Endothelial cell (in vitro differentiated cells): ENCODE measurements at places on chromosomes 13 and 19.
A peak's percentile ranks its signal among the peaks of the same experiment; 100 is the strongest.

- peaks cover 16% of the 10 kb centered on the region for H3K4me1 ChIP-seq
- H3K4me3 ChIP-seq: no peak overlapping the region
- no peak for DNase-seq
- H3K27ac ChIP-seq: no peak overlapping the region
Measured at GRCh38 chr13:102771298-102772041, 2.1 kb downstream of the TEX30 start.

DNA sequence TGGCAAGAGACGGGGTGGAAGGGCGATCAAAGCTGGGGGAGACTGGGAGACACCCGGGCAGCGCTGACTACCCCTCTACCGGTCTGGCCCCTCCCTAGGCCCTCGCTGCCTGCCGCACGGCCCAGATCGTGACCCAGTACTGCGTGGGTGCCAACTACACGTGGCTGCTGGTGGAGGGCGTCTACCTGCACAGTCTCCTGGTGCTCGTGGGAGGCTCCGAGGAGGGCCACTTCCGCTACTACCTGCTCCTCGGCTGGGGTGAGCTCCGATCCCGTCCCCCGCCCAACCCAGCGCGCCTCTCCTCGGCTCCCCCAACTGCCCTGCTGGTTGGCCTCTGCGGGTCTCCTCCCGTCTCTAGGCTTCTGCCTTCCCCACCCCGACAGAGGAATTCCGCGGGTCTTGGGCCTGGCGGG lies 8.8 kb downstream of the GIPR start:
- no peaks in the 10 kb centered on the region for H3K4me1 ChIP-seq
- no peak for DNase-seq
- H3K27ac ChIP-seq: no peak overlapping the region
- peaks cover 4% of the 10 kb centered on the region for H3K36me3 ChIP-seq

DNA sequence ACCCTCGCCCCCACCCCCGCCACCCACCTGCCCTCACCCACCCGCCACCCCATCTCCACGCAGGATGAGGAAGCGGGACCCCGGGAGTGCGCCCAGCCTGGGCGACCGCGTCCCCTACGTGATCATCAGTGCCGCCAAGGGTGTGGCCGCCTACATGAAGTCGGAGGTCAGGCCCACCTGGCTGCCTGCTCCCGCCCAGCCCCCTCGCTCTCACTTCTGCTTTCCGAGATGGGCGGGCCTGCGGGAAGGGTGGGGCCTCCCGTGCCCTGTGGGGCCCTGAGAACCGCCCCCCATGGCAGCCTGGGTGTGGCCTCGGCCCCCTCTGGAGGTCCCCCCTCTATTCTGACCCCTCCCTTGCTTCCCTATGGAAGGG lies 3.1 kb upstream of the SPIB start:
- peaks cover 11% of the 10 kb centered on the region for H3K4me1 ChIP-seq
- no peak for DNase-seq
- H3K4me3 ChIP-seq: no peak overlapping the region
- no peak overlapping the region for H3K27ac ChIP-seq
- H3K36me3 ChIP-seq: peaks cover 22% of the 10 kb centered on the region
- peaks cover 14% of the 10 kb centered on the region for H3K27me3 ChIP-seq

DNA sequence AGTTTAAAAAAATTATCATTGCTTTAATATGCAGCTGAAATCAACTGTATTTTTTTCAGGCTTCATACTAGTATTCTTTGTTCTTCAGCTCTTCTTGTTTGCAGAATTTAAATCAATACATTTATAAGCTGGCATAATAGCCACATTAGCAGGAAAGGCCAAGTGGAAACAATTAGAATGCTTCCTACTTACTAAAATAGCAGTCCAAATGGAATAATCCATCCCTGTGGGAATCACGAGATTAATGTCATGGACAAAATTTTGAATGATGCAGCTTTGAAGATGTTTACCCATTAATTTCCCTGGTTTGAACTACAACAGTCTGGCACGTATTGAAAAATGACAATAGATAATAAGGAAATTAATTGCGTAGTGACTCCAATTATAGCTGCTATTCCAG lies 2650.8 kb downstream of the PCDH9 start:
- DNase-seq: no peak
- no peaks in the 10 kb centered on the region for H3K4me1 ChIP-seq
- no peak overlapping the region for H3K4me3 ChIP-seq
- H3K27ac ChIP-seq: no peak overlapping the region
- no peaks in the 10 kb centered on the region for H3K36me3 ChIP-seq

GRCh38 chr13:20118268-20119140 lies 42.3 kb downstream of the GJA3 start:
- peak overlapping the region; percentile 59 for H3K4me3 ChIP-seq

DNA sequence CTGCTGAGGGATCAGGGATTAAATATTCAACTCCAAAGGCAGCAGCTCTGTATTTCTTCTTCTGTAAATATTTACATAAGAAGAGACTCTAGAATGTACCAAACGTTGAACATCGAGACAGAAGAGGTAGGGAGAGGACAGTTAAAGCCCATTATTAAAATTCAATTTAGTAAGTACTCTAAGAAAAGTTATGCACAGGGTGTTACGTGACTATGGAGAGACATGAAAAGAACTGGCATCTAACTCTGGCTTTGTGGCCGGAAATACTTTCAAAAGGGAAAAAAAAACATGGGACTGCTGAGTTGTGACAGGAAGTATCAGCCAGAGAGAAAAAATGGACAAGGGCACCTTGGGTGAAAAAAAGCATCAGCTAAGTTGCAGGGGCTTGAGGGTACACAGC lies 36.7 kb downstream of the LNX2 start:
- peak overlapping the region; percentile 34 for H3K27ac ChIP-seq
- no peak overlapping the region for H3K4me3 ChIP-seq
- no peak for DNase-seq

DNA sequence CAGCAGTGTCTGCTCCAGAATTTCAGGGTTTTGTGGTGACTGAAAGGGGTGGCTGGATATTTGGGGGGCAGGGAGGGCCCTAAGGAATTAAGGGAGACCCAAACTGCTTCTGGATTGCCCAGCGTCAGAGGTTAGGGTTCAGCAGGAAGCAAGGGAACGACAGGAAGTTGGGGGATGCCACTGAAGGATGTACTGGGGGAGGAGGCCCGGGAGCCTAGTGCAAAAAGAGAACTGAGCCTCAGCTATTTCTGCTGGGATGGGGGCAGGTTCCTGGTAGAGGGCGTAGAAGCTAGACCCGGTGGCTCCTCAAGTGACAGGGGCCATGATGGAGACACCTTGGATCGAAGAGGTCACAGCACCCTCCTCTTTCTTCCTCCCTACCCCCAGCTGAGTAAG lies 1.1 kb downstream of the CYP2S1 start:
- DNase-seq: no peak
- peak overlapping the region; percentile 85 for H3K4me3 ChIP-seq
- peaks cover 20% of the 10 kb centered on the region for H3K4me1 ChIP-seq
- H3K27me3 ChIP-seq: peaks cover 6% of the 10 kb centered on the region
- peak overlapping the region; percentile 58 for H3K27ac ChIP-seq
- H3K36me3 ChIP-seq: peaks cover 7% of the 10 kb centered on the region

GRCh38 chr13:113946409-113947181 lies 27.3 kb downstream of the C13orf46 start:
- peaks cover 18% of the 10 kb centered on the region for H3K36me3 ChIP-seq
- H3K4me3 ChIP-seq: no peak overlapping the region
- no peak for DNase-seq
- H3K4me1 ChIP-seq: no peaks in the 10 kb centered on the region
- H3K27ac ChIP-seq: no peak overlapping the region
